ENCODE measurements at places on chromosomes 12 and 14.

- DNase-seq, result no peak
Measured at GRCh38 chr14:55749201-55749812, 169.3 kb downstream of the KTN1 start.

GRCh38 chr14:61120576-61120975 is 139.5 kb downstream of the SLC38A6 start:
- no peak for DNase-seq

- no peak for DNase-seq
Measured at GRCh38 chr12:7212678-7213077, 23.2 kb downstream of the PEX5 start.

GRCh38 chr14:64681796-64682710 is 22.2 kb upstream of the PLEKHG3 start:
- DNase-seq, result no peak

DNA sequence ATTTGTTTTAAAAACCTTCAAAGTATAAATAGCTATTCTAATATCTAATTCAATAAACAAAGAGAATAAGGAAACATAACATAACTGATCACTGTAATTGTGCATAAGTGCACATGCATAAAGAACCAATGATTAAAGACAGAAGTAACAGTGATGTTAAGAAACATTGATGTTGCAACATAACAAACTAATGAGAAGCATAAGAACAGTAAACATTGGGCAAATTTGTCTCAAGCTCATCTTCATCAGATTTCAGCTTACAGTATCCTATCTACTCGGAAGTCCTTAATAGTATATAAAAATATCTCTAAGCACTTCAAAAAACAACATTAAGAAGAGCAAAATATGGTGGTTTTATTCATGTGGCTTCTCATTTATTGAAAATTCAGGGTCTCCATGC is 97.6 kb downstream of the GARIN6 start:
- no peak for DNase-seq

- DNase-seq, result no peak
Measured at GRCh38 chr14:26213846-26214575, 383.8 kb downstream of the NOVA1 start.

Data from esophagus squamous epithelium (tissue), 5 donors.